ENCODE measurements at places on chromosomes 13 and 19.
A peak's percentile ranks its signal among the peaks of the same experiment; 100 is the strongest.

GRCh38 chr13:48925001-48925400 is 50.7 kb upstream of the FNDC3A start:
- DNase-seq: no peak

GRCh38 chr13:35764326-35765015 is 288.0 kb upstream of the MAB21L1 start:
- DNase-seq: no peak

GRCh38 chr19:3360421-3361383 is 5.7 kb upstream of the NFIC start:
- peak; percentile 64 for DNase-seq

- peak; percentile 48 for DNase-seq
These were observed 9.8 kb upstream of the DPF1 start for GRCh38 chr19:38233740-38234251.

DNA sequence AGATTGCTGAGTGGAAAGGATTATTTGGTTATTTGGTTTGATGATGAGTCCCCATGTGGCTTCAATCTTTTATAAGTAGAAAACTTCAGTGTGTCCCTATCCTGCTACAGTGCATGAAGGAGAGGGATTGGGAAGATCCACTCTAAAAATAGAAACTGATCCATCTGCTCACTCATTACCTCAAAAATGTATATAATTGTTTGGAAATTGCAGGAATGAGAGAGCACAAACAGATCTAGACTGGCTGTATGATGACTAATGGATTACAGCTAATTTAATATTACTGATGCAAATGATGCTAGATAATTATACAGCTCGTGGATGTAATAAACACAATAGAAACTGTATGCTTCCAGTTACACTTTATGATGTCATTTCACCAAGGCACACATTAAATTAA is 625.3 kb upstream of the PRR20A start:
- no peak for DNase-seq

DNA sequence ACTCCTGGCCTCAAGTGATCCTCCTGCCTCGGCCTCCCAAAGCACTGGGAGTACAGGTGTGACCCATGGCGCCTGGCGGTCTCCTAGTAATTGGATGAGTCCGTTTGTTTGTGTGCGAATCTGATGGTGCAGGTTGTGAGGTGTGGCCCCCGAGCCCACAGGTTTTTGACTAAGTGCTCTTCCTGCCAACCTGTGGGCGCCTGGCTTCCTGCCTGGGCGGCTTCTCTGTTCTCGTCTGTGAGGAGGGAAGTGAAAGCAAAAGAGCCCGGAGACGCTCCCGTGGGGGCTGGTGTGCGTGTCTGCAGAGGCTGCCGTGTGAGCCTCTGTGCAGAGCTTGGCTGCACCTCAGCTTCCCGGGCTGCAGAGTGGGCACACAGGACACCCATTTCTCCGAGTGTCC is 10.0 kb downstream of the ARHGAP45 start:
- DNase-seq: peak; percentile 98

DNA sequence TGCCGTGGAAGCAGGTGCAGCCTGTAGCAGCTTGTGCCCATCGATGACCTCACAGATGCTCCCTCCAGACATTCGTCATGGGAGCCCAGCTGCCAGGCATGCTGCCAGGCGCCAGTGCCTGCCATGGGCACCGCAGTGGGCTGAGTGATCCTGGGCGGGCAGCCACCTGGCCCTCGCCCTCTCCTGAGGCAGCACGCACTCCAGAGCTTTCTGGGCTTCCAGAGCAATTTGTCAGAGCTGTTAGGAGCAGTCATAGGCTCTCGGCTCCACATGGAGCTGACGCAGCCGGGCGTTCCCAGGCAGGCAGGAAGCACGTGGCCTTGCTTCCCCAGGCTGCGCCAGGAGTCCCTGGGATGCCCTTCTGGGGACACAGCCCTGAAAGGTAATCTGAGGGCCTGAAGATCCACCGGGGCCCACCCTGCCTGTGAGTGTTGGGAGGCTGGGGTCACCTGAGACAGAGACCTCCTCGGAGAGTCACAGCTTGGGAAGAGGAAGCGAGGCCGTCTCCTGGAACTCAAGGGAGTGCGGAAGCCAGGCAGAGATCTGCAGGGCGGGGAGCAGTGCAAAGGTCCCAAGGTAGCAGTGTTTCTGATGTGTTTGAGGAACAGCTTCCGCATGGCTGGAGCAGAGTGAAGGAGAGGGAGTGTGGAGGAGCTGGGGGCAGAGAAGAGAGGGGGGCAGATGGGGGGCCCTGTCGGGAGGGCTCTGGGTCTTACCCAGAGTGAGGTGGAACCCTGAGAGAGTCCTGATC is 50.6 kb downstream of the DPF1 start:
- no peak for DNase-seq

DNA sequence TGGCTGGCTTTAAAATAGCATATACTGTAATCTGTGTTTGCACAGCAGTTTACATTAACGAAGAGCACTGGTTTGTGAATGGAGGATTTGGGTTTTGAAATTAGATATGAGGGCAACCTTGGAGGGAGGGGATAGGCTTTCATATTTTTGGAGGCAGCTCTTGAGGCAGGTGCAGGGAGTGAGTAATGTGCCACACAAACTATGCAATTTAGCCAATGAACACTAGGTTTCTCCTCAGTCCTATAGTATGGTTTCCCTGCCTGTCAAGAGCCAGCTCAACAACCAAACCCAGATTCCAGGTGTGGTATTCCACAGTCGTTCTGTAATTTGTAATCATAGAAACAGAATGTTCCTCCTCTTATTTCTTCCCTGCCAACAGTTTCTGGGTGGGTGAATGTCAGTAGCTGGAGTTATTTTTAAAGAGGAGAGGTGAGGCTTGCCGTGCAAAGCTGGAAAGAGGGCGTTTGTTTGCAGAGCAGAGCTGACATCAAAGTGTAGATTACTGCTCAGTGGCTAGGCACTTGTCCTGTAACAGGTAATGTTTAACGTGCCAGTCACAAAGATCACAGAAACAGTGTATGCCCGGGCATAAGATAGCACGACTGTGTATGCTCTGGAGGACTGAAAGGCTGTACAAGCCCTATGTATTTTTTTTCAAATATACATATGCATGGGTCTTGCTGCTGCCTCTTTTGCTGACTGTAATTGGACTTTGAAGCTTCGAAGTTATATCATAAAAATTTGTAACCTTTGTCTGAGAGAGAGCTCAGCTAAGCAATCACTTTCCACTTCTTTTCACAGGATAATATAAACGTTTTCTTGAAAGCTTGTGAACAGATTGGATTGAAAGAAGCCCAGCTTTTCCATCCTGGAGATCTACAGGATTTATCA is 124.2 kb downstream of the LMO7 start:
- DNase-seq: peak; percentile 29

DNA sequence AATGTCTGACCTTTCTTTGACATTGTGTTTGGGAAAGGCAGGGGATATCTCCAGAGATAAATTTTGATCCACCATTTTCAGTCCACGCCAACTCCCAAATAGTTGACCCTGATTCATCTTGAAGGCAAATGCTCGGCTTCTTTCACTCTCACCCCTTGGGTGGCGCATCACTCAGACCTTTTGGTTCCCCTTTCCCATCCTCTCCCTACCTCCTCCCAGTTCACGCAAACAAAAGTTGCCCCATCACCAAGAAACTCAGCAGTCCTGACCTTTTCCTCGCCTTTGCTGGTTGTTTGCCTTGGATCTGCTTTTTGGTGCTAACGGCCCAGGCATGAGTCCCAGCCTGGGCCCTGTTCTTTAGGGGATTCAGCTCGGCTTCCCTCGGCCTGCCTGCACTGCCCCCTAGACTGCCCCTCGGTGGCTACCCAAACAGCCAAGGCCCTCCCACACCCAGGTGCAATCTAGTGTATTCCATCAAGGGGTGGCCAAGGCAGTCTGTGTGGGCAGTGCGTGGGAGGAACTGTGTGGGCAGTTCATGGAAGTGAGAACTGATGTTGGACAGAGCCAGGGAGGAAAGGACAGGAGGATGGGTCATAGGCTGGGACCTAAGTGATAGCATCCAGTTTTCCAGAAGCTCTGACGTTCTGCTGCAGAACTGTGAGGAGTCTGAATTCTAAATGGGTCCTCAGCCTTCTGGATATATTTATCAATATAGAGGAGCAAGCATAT is 255.7 kb downstream of the DLEU7 start:
- DNase-seq: no peak

DNA sequence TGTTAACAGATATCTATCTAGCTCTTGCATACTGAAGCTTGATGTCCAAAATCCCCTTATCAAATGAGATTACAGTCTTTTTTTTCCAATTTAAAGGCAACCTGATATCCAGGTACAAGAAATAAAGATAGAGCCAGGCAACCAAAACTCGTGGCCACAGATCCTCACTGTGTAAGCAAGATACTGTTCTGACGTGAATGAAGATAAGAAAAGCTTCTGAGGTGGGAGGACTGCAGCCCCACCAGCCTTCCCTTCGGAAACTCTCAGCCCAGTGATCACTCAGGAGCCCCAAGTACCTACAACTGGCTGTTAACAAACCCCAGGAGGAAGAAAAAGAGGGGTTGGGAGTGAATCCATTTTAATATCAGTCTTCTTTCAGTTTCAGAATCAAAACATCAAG is 191.6 kb downstream of the EFNB2 start:
- DNase-seq: no peak

- DNase-seq: no peak
These were observed 579.5 kb downstream of the UQCRFS1 start for GRCh38 chr19:28633319-28634018.

DNA sequence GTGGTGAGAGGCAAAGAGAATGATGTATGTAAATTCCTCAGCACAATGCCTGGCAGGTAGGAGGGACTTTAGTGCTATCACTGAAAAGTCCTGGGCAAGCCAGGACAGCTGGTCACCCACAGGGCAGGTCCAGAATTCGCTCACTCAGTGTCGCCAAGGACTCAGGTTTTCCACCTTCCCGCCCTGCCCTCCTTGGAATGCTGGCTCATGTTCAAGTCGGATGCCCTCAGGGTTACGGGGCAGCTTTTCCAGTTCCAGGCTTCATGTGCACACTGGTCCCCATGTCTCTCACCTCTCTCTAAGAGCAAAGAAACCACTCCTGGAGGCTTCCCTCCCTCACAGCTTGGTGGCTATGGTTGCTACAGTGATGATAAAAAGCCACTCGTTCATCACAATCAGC is 24.8 kb upstream of the NAXD start:
- DNase-seq: no peak

GRCh38 chr13:107736170-107736569 is 479.2 kb downstream of the LIG4 start:
- DNase-seq: no peak

- DNase-seq: no peak
These were observed 511.7 kb downstream of the SLITRK6 start for GRCh38 chr13:85287528-85287927.

- DNase-seq: no peak
These were observed 7.5 kb downstream of the COG3 start for GRCh38 chr13:45472171-45472705.

DNA sequence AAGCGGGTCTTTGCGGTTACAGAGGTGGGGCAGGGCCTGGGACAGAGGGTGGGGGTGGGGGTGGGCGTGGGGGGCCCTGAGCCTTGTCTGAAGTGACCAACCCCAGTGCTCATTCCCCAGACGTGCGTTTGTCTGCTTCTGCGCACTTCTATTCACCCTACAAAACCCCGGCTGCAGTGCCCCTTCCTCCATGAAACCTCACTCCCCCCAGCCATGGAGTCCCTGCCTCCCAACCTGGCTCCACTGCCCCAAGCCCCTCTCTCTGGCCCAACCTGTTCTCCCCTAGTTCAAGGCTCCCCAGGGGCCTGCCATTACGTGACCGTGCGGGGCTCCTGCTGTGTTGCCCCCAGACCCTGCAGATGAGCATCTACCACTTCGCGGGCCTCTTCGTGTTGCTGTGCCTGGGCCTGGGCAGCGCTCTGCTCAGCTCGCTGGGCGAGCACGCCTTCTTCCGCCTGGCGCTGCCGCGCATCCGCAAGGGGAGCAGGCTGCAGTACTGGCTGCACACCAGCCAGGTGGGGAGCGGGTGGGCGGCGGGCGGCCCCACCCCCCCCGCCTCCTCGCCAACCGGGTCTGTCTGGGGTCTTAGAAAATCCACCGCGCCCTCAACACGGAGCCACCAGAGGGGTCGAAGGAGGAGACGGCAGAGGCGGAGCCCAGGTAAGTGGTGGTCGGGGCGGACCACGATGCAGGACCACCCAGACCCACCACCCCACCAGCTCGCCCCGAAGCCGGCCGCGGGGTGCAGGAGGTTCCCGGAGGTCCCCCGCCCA is 8.2 kb downstream of the GRIN3B start:
- no peak for DNase-seq

- DNase-seq: peak; percentile 80
These were observed 26.1 kb downstream of the ZMYM2 start for GRCh38 chr13:19984430-19985218.

DNA sequence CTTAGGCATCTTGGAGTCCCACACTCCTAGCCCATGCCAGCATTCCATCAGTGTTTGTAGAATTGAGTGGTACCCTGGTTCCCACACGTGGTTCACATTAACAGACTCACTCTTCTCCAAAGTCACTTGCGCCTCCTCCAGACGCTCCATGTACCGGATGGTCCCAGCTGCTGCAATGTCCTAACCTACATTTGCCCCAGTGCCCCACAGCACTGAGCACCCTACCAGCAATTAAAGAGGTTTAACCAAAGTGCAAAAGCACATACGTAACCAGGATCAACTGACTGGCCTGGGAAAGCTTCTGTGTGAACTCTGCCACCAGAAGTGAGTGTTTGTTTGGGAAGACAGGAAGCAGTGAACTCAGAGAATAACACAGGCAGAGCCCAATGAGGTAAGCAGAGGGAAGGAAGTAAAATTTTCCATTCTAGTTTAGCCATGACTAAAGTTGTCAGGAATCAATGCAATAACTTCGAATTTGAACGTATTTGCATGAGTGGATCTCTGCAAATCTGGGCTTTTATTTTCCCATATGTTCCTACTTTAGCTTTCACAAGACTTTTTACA is 7.3 kb upstream of the MEDAG start:
- no peak for DNase-seq

DNA sequence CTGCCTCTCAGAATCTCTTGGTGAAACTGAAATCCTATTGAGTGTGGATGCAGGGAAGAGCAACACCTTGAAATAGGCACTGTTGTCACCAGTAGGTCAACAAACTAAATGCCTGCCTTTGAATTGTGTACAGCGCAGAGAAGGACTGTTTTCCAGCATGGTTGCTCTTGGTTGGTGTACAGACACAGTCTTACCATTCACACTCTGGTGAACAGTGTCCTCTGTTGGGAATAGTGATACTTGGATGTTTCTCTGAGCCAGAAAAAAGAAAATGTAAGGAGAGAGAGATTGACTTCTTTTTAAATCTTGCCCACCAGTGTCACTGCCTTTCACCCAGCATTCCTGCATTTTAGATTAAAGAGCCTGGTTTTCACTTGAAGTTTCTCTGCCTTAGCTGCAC is 179.7 kb downstream of the STK24 start:
- no peak for DNase-seq

GRCh38 chr19:54952591-54953344 is 5.4 kb upstream of the NLRP7 start:
- DNase-seq: no peak

DNA sequence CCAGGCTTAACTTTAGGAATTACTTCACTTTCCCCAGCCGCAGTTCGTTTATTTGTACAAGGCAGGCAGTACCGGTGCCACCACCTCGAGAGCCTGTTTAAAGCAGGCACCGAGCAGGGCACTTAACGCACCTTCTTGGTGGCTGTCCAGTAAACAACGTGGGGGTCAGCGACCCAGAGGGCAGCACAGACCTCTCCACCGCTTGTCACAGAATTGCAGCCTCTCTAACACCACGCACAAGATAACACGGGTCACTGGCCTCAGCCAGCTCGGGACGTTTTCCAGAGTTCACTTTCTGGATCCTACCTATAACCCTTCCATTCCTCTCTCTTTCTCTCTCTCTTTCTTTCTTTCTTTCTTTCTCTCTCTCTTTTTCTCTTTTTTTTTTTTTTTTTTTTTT is 16.8 kb upstream of the ELAVL1 start:
- no peak for DNase-seq

Data from CD4-positive, CD25-positive, alpha-beta regulatory T cell (primary cell).